Right ventricle myocardium inferior (tissue), 1 donor: ENCODE measurements at places on chromosomes 2 and 18. TPM values are rescaled to one million over a fixed set of nuclear protein-coding genes. Genes with fewer than 3 reads are reported as not detected.

DNA sequence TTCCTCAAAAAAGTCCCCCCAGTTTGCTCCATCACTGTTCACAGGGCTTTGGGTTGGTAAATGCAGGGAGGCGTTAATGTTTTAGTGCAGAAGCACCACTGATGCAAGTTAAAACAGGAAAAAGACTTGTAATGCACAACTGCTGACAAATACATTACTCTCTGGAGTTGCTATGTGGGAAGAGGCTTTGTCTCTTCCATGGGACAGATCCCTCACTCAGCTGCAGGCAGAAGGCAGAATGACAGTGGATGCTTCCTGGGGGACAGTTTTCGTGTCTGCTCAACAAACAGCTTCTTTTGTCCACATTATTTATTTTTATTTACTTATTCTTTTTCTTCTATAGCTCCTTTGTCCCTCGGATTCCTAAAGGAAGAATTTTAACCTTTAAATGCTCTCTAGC is 22.7 kb upstream of the KCNE4 start:
- DNase-seq = no peak

DNA sequence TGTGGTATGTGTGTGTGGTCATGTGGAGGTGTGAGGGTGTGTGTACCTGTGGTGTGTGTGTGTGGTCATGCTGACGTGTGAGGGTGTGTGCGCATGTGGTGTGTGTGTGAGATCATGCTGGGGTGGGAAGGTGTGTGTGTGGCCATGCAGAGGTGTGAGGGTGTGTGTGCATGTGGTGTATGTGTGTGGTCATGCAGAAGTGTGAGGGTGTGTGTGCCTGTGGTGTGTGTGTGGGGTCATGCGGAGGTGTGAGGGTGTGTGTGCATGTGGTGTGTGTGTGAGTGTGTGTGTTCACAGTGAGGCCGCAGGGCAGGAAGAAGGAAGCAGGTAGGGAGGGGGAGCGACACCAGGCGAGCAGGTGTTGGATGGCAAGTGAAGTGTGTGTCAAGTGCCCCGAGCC is 259.0 kb downstream of the LOXHD1 start:
- no peak for DNase-seq

DNA sequence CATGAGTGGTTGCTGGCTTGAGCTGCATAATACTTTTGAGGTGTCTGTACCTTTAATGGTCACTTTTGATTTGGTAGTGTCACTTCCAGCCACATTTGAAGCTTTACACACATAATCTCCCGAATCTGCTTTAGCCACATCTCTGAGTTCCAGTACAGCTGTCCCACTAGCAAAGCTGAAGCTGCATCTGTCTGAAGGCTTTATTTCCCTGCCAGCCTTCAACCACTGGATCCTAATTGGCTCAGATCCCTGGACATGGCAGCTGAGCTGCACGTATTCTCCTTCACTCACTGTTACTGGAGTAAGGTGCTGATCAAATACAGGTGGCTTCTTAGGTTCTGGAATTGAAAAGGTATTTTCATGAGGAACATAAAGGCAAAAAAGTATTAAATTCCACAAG is 99.7 kb downstream of the TTN start:
- DNase-seq = no peak

DNA sequence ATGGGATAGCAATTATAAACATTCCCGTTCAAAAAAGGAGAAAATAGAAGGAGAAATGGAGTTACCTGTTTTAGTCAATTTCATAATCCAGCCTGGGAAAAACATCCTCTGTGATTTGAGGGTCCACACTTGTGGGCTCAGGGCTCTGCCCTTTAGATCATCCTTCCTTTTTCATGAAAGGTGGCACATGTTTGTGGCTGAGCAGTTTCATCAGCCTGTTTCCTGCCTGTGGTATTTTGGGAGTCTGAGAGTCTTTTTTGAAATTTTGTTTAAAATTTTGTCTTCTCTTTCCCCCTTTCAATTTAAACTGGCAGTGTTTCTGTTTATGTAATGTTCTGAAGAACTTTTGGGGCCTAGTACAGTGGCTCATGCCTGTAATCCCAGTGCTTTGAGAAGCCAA is 84.0 kb downstream of the KIAA1328 start:
- DNase-seq = no peak

CD8B2 gene
- not detected for total RNA-seq
